ENCODE measurements at places on chromosomes 2 and 18.

GRCh38 chr2:16559278-16560067, 106.2 kb downstream of the CYRIA start:
- no peak for DNase-seq

GRCh38 chr18:50377061-50377798, 2.4 kb downstream of the SKA1 start:
- no peak for DNase-seq

- no peak for DNase-seq
Observed at GRCh38 chr2:84729224-84729623, 151.7 kb downstream of the TRABD2A start.

GRCh38 chr18:40108596-40108995, 1846.4 kb upstream of the PIK3C3 start:
- no peak for DNase-seq

DNA sequence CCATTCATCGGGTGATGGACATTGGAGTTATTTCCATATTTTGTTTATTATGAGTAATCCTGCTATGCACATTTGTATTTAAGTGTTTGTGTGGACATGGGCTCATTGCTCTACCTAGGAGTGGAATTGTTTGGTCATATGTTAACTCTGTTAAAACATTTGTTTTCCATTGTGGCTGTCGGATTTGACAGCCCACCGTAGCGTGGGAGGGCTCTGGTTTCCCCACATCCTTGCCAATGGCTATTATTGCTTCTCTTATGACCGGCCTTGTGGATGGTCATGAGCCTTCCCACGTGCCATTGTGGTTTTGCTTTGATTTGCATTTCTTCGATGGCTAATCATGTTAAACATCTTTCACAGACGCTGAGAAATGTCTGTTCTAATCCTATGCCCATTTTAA, 92.0 kb downstream of the ZNF236 start:
- no peak for DNase-seq

DNA sequence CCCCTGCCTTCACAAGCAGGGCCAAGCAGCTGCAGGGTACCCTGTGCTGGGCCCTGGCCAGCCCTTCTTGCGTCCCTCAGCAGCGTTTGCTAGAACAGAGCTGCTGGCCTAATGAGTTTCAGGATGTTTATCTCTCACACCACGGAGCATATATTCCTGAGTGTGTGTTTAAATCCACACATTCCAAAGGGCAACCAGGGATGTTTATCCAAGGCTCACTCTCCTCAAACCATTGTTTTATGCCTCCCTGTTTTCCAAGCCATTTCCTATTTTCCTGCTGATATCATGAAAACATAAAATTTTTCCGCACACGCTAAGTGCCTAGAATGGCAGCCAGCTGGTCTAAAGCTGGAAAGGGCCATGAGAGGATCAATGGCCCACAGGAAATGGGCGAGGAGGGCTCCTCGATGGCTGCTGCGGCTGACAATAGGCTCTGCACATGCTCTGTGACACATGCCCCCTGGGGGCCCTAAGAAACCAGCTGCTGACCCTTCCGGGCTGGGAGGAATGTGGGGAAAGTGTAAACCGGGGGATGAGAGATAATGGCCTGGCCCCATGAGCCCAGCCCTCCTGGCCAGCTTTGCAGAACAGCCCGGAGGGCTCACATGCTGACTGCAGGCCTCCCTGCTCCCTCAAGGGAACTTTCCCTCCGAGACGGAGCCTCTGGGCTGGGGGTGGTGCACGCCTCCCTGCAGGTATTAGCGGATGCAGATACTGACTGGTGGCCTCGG, 194.0 kb downstream of the NDUFA10 start:
- DNase-seq = no peak
